ENCODE measurements at places on chromosomes 5 and 9.

DNA sequence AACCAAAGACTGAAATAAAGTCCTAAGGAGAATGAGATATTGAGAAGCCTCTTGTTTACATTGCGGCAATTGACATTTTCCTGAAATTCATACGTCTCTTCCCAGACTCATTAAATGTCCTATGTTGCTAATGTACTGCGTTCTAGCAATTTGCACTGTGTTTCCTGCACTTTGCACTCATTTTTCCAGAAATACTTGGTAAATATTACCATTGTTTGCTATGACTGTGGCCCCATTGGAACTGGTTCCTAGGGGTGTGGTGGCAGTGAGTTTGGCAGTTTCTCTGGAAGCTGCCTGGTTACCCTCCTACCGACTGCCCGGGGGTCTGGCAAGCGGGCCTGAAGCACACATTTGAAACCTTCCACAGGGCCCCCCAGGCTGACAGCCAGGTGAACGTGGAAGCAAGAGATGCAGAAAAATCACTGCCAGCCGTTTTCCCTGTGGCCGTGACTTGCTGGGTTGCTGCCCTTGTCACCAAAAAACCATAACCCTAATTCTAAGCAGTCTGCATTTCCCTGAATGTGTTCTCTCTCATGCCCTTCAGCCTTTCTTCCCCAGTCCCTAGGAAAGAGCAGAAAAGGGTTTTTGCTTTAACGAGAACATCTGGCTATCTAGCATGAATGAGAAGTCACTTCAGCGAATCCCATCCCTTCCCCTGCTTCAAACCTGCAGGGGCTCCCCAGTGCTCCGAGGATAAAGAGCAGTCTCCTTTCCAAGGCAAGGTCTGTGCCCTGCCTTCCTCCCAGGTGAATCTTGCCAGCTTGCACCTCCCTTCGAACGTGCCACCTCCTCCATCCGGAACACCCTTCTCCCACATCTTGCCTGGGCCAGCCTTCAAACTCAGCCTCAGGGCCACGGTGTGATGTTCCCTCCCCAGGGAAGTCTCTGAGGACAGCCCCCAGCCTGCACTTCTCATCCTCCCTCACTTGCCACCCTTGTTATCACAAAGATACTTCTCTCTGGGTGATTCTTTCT is 84.2 kb downstream of the AK8 start:
- DNase-seq, result no peak

DNA sequence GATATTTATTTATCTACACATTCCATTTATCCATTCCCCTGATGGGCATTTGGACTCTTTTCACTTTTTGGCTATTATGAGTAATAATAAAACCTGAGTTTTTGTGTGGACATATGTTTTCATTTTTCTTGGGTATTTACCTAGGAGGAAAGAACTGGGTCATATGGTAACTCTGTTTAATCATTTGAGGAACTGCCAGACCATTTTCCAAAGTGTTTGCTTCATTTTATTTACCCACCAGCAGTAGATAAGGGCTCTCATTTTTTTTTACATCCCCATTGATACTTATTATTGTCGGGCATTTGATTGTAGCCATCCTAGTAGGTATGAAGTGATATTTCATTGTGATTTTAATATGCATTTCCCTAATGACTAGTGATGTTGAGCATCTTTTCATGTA is 7.7 kb upstream of the PTPDC1 start:
- DNase-seq, result no peak

DNA sequence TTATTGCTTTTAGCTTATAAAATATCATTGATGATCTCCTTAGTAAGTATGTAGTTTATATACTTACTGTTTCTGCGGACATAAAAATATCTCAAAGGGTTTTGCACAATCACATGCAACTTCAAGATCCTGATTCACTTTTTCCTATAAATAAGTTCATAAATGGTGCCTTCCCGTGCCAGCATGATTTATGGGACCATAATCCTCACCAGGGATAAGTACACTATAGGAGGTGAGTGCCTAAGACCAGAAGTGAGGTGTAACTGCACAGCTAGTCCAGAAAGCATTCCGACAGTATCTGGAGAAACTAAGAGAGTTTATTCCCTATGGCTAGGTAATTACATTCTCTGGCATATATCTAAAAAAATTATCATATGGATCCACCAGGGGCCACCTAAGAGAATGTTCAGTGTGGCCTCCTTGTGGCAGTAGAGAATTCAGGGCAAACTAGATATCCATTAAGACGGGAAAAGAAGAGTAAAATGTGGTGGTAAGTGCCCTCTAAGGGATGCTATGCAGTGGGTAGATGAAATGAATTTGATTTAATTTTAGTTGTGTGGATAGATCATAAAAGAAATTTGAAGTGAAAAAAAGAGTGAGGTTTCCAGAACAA is 402.5 kb upstream of the SLC24A2 start:
- no peak for DNase-seq

DNA sequence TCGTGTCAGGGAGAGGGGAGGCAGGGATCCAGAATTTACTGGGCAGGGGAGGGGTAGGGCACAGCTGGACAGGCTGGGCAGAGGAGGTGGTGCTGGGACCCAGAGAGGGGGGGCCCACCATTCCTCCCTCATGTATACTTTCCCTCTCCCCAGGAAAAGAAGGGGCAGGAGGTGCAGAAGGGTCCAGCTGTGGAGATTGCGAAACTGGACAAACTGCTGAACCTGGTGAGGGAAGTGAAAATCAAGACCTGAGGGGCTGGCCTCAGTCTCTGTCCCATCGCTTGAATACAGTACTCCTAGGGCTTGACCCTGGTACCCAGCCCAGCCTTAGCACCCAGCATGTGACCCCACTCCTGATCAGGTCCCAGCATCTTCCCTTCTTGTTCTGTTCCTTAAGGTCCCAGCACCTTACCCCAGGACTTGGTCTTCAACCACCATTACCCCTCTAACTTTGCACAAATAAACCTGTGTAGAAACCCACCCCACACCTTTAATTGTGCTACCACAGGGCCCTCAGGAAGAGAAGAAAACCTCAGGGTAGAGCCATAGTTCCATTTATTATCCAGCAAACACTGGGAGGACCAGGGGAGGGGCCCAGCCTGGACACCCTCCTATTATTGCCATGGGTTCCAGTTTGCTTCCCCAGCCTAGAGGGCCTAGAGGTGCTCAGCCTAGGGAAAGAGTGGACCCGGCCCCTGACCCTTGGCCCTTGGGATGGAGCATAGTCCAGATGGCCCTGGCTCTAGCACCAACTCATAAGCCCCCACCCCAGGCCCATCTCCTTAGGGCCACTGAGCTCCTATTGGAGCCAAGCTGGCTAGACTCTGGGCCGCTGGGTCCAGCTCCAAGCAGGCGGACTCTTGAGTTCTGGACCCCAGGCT is 2.0 kb downstream of the ENHO start:
- no peak for DNase-seq

GRCh38 chr9:84835745-84836144 is 166.2 kb downstream of the NTRK2 start:
- no peak for DNase-seq

DNA sequence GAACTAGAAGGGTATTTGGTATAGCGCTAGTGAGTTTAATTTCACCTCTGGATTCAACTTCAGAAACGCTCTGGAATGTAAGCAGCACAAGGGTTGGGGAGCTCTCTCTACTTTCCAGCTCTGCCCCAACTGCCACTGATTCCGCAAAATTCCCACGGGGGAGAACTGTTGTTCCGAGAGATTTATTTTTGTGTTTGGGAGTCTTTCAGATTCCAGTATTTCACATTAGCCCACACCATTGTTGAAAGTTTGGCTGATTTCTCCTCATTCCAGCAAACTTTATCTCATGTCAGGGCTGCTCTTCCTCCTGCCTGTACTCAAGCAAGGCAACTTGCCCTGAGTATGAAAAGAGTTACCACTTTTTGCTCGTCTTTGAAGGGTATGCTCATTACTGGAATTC is 198.5 kb upstream of the EGFLAM start:
- no peak for DNase-seq

- DNase-seq, result peak; percentile 60
Measured at GRCh38 chr5:108747774-108748400, at the start of gene FER. Gene FER, plus strand, starts transcription at chr5:108747897. Its CDS starts 50,286 bp downstream, at chr5:108798183.

DNA sequence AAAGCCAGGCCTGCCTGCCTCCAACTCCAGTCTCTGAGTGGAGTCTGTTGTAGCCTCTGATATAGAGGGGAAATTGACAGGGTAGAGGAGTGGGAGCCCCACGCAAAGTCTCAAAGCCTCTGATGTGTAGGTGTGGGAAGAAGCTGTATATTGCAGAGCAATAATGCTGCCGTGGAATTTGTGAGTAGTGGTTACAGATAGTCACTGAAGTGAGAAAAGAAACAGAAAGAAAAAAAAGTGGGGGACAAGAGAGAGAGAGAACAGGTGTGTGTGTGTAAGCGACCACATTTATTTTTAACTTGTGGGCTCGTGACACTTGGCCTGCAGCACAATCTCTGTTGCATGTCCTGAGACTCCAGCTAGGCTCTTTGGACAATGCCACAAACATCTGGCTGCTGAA is 227.8 kb downstream of the NSG2 start:
- no peak for DNase-seq

DNA sequence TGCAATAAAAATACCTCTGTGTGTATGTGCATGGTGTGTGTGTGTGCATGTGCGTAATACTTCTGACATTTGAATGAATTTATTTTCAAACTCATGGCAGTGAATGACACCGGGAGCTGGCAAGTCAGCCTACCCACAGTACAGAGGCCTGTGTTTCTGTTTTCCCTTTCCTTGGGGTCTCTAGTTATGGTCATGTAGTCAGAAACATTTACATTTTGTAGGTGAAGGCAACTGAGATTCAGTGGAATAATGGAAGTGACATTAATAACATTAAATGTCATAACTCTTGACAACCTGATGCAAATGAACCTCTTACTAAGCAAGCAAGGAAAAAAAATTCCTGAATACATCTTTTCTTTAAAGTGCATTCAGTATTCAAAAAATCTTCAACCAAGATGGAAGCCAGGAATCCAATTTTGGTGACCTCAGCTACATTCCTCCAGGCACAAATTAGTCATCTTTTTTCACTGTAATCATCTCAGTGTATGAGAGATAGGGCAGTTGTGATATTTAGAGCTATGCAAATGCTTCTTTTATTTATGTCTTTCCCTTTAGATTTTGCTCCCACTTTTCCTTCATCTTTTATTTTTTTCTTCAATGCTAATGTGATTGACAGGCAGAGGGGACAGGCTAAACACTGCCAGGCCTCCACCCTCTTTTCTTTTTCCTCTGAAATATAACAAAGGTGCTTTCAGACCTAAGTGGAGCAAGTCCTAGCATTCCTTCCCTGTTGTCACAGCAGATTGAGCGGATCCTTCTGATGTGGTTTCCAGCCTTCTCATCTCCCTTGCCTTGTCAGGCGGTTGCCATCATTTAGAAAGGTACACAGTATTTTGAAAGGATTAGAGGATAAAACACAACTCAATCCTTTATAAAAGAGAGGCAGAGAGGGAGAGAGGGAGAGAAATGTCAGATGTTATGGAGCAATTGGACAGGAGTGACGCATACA is 569.8 kb upstream of the ADAMTS16 start:
- no peak for DNase-seq

GRCh38 chr5:175163586-175164275 is 280.3 kb downstream of the DRD1 start:
- DNase-seq, result no peak

GRCh38 chr5:58149345-58149744 is 310.5 kb downstream of the PLK2 start:
- no peak for DNase-seq

DNA sequence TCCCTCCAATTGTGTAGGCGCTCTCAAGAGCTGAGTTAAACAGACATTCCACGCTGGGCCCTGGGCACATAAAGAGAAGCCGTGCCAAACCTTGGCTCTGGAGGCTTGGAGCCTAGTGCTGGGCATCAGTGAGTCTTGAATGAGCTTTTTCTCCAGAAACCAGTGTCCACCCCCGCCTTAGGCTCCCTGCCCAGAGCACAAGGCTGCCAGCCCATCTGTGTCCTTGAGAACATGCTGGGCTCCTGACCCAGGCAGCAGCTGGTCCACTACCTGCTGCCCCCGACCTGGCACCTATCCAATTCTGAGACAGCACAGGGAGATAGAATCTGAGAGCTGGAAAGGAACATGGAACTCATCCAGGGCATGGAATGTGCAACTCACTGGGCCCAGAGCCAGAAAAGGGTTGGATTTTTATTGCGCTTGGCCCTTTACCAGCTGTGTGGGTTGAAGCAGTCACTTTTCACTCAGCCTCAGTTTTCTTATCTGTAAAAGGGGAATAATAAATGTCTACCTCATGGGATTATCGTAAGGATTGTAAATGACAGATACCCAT is 92.4 kb upstream of the CPLX2 start:
- no peak for DNase-seq

- DNase-seq, result no peak
Measured at GRCh38 chr5:119897537-119898370, 268.4 kb downstream of the FAM170A start.

DNA sequence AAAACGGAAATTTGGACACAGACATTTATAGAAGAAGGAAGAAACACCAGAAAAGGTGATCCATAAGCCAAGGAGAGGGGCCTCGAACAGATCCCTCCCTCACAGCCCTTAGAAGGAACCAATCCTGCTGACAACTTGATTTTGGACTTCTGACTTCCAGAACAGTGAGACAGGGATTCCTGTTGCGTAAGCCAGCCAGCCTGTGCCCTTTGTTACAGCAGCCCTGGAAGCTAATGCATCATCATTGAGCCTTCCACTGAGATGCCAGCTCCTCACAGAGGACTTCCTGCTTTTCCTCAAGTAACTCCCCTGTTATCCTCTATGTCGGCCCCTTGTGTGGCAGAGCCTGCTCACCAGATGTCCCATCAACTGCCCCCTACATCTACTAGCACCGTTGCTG is 94.1 kb downstream of the JMY start:
- DNase-seq, result no peak

DNA sequence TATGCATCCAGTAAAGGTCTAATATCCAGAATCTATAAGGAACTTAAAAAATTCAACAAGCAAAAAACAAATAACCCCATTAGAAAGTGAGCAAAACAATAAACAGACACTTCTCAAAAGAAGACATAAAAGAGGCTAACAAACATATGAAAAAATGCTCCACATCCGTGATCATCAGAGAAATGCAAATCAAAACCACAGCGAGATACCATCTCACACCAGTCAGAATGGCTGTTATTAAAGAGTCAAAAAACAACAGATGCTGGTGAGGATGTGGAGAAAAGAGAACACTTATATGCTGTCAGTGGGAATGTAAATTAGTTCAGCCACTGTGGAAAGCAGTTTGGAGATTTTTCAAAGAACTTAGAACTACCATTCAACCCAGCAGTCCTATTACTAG is 86.1 kb downstream of the WWC1 start:
- no peak for DNase-seq

DNA sequence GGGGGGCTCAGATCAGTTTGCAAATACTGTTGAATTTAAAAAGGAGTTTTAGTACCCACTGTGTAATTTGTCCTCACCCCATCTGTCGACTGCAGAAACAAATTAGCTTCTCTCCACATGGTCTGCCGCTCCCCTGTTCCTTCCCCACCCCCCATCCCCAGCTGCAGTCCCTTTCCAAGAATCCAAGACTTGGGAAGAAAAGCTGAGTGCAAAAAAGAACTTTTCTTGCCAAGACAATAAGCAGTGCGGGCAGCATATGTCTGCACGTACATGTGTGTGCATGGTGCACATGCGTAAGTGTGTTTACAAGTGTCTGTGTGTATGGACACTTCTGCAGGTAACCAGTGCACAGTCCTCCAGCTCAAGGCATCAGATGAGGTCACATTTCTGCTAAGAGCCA is 125.7 kb upstream of the SMIM23 start:
- DNase-seq, result no peak
